ENCODE measurements at places on chromosomes 7 and 10. TPM values are rescaled to one million over a fixed set of nuclear protein-coding genes. Genes with fewer than 3 reads are reported as not detected.

Gene LRRC18
- polyA plus RNA-seq = not detected

Gene UCN3
- polyA plus RNA-seq = not detected

Gene HMX3
- not detected for polyA plus RNA-seq

Gene GPR22
- 0.39 TPM for polyA plus RNA-seq

Gene TECPR1
- polyA plus RNA-seq = 11.3 TPM

Gene CCDC172
- not detected for polyA plus RNA-seq

Gene SPAM1
- not detected for polyA plus RNA-seq

Gene KCNIP2
- polyA plus RNA-seq = 0.96 TPM

Gene CDK1
- 31.6 TPM for polyA plus RNA-seq

- peak; percentile 89 for DNase-seq
Measured at GRCh38 chr7:2104107-2104710, 128.5 kb downstream of the MAD1L1 start.

- DNase-seq = no peak
Measured at GRCh38 chr10:131350660-131351059, 39.1 kb upstream of the TCERG1L start.

GRCh38 chr7:15219758-15220157 is 317.2 kb upstream of the DGKB start:
- no peak for DNase-seq

DNA sequence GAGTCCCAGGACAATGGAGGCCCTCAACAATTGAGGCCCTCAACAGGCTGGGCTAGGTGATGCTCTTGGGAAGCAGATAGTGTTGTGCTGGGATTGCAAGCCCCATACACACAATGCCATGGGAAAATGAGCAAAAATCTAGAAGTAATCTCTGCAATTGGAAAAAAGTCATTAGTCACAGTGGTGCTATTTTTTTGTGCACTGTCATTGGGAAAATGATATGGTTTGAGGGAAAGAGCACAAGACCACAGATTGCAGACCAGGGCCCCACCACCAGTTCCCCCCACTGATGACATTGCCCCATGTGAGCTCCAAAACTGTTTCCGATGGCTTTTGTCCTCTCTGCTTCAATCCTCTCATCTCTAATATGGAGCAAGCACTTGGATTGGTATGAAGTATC is 1.9 kb downstream of the KCTD7 start:
- no peak for DNase-seq

GRCh38 chr10:22309180-22310000 is 6.8 kb upstream of the COMMD3 start:
- no peak for DNase-seq

DNA sequence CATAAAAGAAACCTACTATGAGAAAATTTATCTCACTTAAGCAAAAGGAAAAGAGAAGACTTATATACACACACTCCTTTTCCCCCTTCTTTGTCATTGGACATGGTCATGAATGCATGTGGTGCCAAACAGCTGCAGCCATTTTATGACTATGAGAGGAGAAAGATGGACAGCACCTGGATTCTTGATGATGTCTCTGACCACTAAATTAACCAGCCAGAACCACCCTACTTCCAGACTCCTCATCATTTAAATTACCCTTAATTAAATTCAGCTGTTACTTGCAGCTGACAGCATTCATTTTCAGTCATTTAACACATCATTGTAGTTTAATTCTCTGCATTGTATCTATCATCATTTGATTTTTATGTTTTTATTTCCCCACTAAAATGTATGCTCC is 379.0 kb upstream of the HPS1 start:
- no peak for DNase-seq

- peak; percentile 94 for DNase-seq
Measured at GRCh38 chr7:26667514-26668133, 196.8 kb downstream of the SKAP2 start.

GRCh38 chr7:127347567-127348246 is 44.8 kb downstream of the ZNF800 start:
- peak; percentile 89 for DNase-seq

DNA sequence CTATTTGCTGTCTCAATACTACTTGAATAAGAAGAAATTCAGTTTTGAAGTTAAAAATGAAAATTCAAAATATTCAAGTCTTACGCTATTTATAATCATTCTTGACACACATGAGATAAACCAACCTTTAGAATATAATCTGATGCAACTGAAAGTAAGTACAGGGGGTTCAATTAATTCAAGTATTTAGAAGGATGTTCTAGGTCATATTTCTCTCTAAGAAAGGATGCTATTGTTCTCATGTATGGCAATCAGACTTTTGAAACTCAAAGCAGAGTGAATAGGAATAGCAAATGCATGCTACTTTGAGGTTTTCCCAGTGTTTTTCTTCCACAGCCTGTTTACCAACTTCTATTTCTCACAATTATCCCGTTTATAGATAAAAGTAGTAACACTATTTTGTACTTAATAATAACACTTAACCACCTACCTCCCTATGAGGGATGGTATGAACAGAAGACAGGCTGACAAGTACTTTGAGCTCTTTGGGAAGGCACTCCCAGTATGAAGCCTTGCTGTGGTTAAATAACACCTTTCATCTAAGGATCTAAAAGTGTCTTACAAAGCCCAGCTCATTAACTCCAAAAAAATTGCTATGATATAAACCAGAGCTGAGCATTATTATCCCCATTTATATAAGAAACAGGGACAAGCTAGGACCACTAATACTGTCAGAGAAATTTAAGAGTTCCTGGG is 18.0 kb upstream of the SPOCK2 start:
- DNase-seq = no peak

DNA sequence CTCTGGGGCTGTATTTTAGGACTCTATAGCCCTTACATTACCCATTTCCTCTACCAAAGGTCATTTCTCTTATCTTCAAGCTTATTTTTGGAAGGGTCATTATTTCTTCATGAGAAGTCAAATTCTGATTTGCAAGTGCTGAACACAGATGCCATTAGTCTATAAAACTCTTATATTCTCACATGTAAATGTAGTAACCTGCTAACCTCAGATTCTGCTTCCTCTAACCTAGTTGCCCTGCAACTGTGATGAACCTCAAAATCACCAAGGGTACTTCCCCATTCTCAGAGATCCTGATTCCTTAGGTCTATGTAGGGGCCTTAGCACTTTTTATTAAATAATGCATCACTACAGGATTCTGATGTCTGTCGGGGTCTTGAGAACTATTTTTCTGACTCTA is 6.3 kb downstream of the FAS start:
- no peak for DNase-seq

DNA sequence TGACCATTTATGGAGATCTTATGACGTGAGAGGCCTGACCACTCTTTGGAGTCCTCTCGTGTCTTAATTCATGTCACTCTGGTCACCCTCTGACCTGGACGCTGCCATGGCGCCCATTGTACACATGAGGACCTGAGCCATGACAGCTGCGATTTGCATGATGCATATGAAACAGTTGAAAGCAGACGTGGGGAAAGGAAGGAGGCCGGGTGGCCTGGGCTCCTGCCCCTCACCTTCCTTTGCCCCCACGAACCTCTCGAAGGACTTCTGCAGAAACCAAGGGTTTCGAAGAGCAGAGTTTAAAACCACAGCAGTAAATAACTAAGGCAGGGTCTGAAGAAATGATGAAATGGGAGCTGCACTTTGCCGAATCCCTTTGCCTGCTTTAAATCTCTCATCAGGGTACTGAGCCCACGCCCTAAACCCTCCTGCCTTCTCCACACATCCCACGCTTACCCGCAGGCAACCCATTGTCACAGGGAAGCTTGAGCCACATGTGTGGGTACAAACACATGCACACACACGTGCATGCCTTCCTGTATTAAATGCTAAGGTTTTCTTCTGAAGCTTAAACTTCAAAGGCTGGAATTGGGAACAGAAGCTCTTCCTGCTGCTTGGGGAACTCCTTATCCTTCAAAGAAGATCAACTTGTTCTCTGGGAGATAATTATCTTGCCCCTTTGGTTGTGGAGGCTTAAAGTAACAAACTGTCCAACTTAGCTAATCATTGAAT is 11.7 kb upstream of the CALML3 start:
- no peak for DNase-seq

DNA sequence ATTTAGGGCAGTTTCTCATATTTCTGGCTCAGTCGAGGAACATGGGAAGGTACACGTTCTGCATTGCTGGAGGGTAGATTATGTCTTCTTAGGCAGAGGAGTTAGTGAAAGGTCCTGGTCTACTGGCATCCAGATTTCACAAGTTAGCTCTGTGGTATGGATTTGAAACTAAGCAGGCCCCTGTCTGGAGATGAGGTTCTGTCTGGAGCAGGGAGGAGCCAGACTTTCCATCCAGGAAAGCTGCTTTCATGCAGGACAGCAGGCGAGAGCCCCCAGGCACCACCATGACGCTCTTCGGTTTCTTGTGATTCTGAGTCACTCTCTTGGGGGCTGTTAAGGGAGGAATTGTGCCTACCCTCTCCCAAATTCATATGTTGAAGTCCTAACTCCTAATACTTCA is 184.3 kb downstream of the KIAA1217 start:
- DNase-seq = peak; percentile 73

Data from hepatocyte (in vitro differentiated cells).